ENCODE measurements at places on chromosomes 5 and 9.

DNA sequence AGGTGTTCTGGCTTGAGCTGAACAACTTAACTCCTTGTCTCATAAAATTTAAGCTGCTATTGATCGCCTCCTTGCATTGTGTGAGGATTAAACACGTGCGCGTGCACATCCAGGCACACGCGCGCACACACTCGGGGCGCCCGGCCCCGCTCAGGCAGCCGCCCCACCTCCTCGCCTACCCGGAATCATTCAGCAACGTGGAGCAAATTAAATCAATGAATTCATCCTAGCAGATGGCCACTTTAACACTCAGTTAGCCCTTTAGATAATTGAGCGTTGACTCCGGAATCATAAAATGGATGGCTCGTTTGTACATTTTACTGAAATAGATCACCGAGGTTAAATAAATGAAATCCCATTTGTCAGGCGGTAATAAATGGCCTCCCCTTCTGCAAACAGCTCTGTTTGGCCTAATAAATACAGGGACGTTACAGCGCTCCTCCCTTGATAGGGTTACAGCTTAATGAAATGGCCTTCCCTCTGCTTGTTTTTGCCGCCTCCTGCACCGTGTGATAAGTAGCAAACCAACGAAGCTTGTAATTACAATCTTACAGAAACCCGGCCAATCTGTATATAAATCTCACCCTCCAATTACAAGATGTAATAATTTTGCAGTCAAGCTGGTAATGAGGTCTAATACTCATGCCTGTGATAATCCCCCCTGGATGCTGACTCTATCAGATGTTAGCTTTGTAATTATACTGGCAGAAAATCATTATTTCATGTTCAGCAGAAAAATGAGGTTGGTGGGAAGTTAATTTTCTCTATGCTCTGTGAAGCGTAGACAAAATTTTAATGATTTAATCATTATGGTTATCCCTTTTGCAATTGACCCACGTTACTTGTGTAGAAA is 229.7 kb upstream of the IRX4 start:
- DNase-seq: no peak

- no peak for DNase-seq
These were observed 35.7 kb downstream of the SLC1A3 start for GRCh38 chr5:36642089-36642488.

GRCh38 chr5:152869971-152870370 is 464.9 kb upstream of the NMUR2 start:
- no peak for DNase-seq

- no peak for DNase-seq
These were observed 3.2 kb upstream of the ANXA1 start for GRCh38 chr9:73148447-73148937.

DNA sequence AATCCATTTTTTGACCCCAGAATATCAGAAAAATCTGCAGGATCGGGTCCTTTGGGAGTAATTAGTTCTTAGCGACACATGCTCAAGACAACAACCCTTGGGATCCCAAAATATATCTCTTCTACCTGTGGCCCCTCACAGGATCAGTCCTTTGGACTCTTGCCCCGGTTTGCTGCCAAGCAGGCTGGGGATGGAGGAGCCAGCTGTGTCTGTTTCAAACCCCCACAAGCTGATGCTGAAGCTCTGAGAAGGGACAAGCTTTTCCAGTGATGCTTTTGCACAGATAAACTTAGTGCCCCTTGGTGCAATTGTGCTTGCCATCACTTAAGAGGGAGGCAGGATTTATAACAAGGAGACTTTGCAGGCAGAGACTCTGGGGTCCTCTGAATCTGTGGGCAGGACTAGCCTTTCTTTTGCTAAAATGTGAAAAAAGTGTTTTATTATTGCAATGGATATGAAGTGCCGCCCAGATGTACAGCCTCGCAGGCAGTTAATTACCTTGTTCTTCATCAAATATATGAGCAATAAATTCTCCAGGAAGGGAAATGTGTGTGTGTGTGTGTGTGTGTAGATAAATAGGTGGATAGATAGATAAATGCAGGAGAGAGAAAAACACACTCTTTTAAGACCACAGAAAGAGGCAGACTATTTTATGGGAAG is 9.6 kb upstream of the LHX2 start:
- no peak for DNase-seq

- no peak for DNase-seq
These were observed 176.9 kb downstream of the RGS3 start for GRCh38 chr9:113640418-113640817.

DNA sequence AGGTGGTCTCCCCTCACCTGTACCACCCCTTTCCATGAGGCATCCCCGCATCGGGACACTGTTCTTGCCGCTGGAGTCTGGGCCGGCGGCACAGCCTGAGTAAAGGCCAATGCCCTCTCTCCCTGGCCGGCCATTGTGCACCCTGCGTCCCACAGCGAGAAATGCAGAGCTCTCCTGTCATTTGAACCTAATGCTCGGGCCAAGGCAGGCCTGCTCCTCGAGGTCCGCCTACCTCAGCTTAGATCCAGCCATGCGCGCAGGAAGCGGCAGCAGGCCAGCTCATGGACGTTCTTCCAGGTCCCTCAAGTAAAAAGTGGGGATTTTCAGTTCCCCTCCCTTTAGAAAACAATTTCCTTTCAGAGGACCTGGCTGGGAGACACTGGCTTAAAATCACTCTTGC is 135.0 kb downstream of the HSD17B3 start:
- DNase-seq: no peak

DNA sequence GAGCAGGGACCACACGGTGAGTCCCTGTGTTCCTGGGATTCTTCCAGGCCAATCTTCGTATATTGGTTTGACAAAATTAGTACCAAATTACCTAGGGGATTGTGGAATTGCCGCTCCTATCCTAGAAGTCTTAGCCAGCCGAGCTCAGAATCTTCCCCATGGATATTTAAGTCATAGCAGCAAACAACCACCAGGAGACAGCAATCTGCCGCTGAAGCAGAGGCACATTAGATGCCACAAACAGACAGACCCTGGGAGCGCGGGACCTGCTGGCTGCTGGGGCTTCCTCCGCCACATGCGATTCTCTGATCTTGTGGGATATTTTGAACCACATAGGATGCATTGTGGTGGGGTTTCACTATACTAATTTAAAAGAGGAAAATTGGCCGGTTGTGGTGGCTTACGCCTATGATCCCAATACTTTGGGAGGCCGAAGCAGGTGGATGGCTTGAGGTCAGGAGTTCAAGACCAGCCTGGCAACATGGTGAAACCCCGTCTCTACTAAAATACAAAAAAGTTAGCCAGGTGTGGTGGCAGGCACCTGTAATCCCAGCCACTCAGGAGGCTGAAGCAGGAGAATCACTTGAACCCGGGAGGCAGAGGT is 31.7 kb upstream of the ZBTB43 start:
- DNase-seq: no peak

- DNase-seq: no peak
These were observed 51.4 kb upstream of the FSD1L start for GRCh38 chr9:105396441-105396840.

DNA sequence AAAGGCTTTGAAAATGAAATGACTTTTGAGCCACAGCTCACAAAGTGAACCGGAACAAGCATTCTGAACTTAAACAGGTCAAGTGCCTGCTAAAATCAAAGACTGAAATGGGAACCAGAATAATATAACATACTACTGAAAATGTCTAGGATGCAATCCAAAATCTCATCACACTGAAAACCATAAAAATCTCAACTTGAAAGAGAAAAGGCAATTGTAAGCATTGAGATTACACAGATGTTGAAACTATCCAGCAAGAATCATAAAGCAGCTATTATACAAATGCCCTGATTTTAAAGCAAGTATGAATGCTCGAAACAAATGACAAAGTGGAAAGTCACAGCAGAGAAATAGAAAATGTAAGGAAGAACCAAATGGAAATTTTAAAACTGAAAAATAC is 211.5 kb upstream of the GAS1 start:
- no peak for DNase-seq
